ENCODE measurements at places on chromosomes 12 and 14.

DNA sequence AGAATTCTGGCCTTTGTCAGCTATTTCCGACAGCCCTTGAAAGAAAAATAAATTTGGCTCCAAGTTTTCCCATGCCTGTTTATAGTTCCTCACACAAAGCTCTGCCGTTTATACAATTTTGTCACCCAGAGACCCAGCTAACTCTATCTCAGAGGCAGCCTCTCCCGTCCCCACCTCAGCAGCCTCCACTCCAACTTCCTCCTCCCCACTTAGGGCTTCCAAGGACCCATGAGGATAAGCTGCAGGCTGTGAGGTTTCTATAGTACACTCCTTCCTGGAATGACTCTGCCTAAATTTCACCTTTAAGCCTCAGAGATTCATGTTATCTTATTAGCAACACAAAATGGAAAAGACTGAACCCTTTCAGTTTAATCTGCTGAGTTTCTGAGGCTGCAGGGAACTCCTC, 71.8 kb downstream of the TTC9 start:
- no peak for DNase-seq

- DNase-seq = no peak
These were observed 106.2 kb downstream of the TMEM30B start for GRCh38 chr14:61174987-61175386.

GRCh38 chr14:71549421-71550050, 382.7 kb upstream of the RGS6 start:
- DNase-seq = no peak

DNA sequence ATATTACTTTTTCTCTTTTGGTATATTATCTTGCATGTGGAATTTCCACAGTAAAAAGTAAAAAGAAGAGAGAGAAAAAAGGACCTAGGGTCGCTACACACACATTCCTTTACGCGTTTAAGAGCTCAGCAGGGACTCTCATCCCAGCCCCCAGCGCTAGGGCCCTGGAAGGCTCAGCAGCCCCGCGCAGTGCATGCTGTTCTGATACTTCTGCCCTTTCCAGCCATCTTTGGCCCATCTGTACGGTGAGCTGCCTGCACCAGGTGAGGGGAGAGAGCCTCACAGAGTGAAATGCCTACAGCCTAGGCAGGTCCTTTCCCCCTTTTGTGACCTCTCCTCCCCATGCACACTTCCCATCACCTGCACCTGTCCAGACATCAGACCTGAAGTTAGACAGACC, 1.6 kb upstream of the LTBR start:
- no peak for DNase-seq

GRCh38 chr12:94100211-94100627, 48.2 kb upstream of the PLXNC1 start:
- peak; percentile 13 for DNase-seq

Data from SK-N-DZ (cell line).